Pulmonary artery endothelial cell (primary cell): ENCODE measurements at places on chromosomes 2 and 18. TPM values are rescaled to one million over a fixed set of nuclear protein-coding genes. Genes with fewer than 3 reads are reported as not detected.

DNA sequence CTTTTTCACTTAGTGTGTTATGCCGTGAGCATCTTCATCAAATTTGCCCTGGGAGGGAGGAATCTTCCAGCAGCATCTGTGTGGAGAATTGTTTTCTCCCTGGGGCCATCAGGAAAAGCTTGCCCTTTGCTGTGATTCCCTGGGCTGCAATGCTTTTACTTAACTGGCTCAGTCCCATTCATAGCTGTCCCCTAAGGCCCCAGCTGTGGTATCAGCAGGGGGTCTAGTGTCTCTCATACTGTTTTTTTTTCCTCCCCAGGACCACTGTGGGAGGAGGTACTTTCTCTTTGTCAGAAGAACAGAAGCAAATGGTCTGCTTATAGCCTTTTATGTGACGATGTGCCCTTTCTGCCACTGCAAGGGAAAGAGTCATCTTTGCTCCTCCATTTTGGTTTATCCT lies 176.8 kb upstream of the CELF4 start:
- DNase-seq, result no peak

GRCh38 chr2:136932700-136933099 lies 167.4 kb downstream of the THSD7B start:
- DNase-seq, result no peak

- DNase-seq, result peak; percentile 29
Measured at GRCh38 chr2:207046724-207047123, 107.4 kb downstream of the CPO start.

GRCh38 chr2:159971365-159972152 lies 90.9 kb downstream of the PLA2R1 start:
- DNase-seq, result no peak

- no peak for DNase-seq
Measured at GRCh38 chr2:126933711-126934091, 35.0 kb downstream of the TEX51 start.

GRCh38 chr2:206323486-206323885 lies 49.0 kb downstream of the ZDBF2 start:
- DNase-seq, result no peak

The DPYSL5 gene
- not detected in 2 replicates for total RNA-seq

The CCDC150 gene
- total RNA-seq, result 4.6 and 8.1 TPM in 2 replicates
